Fibroblast of lung (primary cell): ENCODE measurements at places on chromosomes 3 and 15.

DNA sequence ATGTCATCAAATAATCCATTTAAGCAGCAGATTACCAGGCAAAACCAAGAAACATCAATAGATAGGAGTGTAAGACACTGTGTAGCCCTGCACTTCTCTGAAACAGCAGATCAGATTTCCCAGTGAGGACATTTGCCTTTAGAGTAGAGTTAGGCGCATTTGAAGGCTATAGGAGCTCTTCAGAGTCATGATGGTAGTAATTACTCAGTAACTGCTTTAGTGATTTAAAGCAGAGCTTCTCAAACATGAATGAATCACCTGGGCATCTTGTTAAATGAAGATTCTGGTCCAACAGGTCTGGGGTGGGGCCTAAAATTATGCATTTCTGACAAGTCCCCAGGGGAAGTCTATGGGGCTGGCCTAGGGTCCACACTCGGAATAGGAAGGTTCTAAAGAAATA, 36.9 kb downstream of the THRB start:
- no peak for DNase-seq

DNA sequence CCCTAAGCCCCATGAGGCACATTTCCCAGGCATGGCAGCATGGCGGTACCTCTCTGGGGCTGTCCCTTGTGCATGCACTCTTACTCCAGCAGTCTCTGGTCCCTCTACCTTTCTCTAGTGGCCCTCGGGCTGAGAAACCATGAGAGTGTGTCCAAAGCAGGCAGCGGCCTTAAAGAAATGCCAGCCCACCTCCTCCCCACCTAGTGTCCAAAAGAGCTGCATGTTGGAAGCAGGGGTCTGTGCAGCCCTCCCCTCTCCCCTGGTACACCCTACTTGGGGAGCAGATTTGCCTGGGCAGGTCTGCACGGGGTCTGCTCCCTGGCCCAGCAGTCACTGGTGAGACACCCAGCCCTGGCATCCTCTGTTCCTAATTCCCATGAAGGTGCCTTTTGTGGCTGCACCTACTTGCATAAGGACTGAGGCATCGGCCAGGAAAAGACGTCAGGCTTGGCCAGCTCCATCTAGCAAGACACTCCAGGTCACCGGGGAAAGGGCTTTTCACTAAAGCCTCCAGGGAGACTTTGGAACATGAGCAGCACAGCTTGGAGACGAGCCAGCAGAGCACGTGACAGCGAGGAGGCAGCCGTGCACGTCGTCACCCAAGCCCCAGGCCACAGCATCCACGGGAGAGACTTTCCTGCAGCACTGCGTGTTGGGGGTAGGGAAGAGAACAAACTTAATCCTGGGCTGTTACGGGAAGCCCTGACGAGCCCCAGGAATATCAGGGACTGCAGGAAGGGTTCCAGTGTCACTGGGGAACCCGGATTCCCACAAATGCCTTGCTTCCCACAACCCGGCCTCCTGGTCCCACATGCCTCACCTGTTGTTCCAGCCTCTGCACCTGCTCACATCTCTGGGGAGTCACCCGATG, 38.8 kb downstream of the TM2D3 start:
- DNase-seq: peak; percentile 31

DNA sequence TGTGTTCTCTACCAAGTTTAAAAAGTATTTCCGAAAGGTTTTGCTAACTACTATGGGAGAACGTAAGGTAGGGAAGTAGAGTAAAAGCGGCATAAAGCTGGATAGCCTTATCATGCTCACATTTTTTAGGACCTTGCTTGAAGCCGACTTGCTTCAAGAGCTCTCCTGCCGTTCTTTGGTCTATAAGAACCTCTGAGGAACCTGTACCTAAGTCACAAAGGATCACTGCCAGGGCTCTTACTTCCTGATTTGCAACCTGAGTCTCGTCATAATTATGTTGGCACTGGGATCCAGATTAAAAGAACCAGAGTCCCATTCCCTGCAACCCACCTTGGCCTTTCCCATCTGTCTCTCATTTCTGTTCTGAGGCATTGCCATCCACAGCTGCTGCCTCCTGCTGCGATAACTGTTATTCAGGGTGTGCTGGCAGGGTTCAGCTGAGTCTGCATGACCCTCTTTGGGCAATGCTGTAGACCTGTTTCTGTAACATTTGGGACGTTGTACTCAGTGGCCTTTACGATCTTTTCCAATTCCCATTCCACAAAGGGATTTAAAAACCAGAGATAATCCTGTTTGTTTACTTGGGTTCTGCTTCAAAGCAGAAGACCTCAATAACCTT, 131.0 kb upstream of the UMPS start:
- DNase-seq: no peak

DNA sequence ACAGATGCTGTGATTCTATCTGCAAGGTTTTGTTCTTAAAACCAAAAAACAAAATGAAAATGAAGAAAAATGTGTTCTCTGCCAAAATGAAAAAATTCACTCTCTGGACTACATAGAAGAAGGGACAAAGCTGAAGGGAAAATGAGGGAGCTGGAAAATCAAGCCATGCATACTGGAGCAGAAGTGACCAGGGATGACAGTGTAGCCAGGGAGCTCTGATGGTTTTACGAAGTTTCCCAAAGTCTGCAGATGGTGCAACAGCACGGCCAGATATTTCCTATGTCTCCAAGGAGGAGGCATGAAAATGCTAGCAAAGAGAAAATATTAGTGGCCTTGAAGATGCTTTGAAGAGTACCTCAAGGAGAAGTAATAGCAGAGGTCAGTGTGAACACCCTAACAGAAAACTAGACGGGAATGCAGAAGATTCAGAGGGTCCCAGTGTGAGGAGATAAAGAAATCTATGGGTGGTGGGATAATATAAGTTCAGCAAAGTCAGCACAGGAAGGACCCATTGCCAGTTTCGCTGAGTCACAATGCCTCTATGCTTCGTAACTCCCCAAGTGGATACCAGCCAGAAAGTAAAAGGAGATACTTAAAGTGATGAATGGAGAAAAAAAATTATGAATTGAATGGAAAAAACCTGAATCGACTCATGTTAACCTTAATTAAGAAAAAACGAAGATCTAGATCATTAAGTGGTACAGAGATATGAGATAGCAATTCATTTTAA, 39.0 kb upstream of the POMGNT2 start:
- peak; percentile 55 for DNase-seq

DNA sequence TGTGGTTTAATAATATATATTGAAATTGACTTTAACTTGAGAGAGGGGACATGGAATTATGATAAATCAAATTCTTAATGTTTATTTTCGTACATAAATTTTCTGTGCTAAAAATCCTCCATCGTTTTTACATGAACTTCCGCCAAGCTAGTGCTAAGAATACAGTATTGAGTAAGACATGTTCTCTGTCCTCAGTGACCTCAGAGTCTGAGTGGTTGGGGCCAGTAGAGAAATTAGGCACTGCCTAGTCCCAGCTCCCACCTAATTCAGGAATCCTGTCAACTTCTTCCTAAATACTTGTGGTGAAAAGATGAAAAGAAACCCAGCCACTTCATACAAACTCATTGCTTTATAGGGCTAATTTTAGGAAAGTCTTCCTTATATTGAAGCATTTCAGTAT, 110.3 kb downstream of the PPP2R3A start:
- peak; percentile 50 for DNase-seq

- no peak for DNase-seq
These were observed 31.4 kb upstream of the CD47 start for GRCh38 chr3:108122276-108122675.

DNA sequence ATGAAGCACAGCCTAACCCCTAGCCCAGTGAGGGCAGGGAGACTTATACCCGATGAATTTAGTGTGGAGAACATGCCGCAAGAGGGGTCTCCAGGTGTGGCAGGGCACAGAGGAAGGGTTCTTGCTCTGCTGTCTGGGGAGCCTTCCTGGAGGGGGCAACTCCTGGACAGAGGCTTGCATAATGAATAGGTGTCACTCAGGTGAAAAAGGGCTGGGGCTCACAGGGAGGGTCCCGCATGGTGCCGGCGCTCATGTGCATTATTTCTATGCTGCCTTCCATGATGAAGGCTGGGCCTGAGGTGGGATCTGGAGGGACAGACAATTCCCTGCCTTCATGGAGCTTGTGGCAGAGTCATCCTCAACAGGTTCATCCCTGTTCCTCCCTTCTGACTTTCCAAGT, 51.5 kb downstream of the ITGA11 start:
- DNase-seq: no peak

DNA sequence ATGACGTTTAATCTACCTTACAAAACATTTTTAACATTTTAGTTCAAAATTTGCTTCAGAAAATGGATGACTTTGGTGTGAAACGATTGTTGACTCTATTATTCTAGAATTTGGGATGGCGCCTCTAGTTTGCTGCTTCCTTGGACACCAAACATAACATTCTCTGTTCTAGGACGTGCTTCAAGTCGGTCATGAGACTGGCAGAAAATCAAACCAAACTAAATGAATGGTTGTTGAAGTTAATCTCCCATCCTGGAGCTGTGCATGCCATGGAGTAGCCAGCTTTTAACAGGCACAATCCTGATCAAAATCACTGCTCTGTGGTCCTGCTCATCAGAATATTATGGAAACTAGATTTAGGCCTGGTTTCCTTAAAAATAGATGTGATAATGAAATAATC, 9.6 kb upstream of the LRRFIP2 start:
- peak; percentile 41 for DNase-seq

- DNase-seq: peak; percentile 9
These were observed 328.5 kb downstream of the MECOM start for GRCh38 chr3:169334991-169335390.

DNA sequence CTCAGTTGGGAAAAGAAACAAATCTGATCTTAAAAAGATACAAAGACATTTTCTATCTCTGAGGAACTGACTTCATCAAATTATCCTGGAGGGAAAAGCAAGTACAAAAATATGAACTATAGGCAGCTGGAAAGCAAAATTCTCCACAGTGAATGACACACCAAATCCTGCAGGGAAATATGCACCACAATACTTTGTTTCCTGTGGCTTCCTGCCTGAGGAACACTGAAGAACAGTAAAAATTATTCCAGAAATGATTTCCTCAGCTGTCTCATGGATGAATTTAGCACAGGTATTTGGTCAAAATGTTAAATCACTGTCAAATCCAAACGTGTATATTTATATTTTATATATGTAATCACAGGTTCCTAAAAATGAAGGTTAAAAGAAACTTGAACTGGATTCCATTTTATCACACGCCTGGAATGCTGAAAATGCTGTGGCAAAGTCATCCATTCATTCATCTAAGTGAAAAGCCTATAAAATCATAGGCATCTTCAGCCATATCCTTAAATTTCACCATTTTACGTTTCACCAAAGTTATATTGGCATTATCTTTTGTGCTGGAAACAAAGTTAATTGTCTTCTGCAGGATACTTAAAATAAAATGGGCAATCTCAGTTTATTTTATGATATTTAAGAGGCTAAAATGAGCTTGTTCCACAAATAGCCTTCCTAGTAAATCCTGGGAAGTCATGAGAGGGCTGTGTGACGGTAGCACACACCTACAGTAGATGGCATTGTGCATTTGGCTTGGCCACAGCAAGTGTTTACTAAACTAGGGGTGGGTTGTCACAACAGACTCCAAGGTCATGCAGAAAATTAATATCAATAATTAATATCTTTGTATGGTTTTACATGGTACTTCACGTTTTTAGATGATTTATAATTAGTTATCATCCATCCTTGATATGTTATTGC, 19.3 kb upstream of the TSC22D2 start:
- peak; percentile 50 for DNase-seq

DNA sequence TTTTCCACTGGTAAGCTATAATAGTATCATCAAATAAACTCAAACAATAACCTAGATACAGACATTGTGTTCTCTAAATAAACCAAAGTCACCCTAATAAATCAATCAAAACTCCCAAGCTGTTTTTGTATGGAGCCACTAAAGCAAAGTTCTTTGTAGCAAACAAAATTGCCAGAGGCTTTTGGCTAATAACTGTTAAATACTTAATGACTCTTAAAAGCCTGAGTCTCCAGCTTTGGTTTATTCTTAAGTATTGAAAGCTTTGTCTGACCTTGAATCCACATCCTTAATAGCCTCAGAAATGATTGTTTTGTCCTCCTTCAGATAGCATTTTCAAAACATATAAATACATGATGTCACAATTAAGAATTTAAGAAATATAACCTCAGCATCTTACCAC, 725.3 kb downstream of the SI start:
- DNase-seq: no peak

DNA sequence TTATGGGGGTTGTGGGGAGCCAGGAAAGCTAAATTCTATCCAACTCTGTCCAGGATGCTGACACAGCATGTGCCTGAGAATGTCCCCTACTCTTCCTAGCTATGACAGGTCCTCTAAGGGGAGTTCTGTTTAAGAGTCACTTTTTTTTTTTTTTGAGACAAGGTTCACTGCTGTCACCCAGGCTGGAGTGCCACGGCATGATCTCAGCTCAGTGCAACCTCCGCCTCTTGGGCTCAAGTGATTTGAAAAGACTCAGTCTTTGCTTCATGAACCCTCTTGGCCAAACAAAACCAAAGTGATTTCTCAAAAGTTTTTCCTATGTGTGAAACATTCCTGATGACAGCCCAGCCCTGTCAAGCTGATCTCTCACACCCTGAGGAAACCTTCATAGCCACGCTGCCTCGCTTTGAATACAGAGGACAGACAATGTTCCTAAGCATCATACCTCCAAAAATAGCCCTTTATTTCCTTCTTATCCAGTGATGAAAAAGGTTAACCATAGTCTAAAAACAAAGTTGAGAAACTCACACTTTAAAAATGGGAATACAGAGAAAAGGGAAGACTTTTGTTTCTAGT, 105.5 kb upstream of the PROK2 start:
- DNase-seq: no peak

DNA sequence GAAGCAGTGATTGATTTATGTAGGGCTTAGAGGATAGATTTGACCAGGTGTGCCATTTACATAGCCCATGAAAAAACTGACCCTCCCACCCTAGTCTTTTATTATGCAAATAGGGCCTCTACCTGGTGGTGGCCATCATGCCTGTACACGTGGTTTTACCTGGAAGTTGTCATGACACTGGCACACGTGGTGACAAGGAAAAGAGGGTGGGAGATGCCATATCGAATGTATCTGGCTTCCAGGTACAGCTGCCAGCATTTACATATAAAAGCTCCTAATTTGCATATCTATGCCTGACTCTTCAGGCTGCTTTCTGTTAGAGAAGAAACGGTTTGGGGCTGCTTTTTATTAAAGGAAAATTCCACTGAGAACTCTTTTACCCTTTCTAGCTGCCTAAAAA, 35.0 kb upstream of the DNAJC13 start:
- DNase-seq: no peak

DNA sequence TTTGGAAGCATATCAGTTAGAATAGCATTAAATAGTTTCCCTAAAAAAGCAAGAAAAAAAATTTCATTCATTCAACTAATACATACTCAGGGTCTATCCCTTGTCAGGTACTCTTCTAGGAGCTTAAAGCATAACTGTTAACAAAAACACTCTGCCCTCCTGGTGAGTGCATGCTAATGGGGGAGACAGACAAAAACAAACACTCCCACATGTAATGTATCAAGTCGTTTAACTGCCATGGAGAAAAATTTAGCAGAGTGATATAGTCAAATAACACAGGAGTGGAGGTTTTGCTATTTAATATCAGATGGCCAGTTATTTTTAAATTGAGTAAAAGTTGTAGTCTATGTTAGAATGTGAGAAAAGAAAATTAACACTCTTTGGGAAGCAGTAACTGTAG, 254.5 kb upstream of the RARB start:
- no peak for DNase-seq
